Central memory CD8-positive, alpha-beta T cell (primary cell): ENCODE measurements at places on chromosomes 13 and 19.
A peak's percentile ranks its signal among the peaks of the same experiment; 100 is the strongest.

DNA sequence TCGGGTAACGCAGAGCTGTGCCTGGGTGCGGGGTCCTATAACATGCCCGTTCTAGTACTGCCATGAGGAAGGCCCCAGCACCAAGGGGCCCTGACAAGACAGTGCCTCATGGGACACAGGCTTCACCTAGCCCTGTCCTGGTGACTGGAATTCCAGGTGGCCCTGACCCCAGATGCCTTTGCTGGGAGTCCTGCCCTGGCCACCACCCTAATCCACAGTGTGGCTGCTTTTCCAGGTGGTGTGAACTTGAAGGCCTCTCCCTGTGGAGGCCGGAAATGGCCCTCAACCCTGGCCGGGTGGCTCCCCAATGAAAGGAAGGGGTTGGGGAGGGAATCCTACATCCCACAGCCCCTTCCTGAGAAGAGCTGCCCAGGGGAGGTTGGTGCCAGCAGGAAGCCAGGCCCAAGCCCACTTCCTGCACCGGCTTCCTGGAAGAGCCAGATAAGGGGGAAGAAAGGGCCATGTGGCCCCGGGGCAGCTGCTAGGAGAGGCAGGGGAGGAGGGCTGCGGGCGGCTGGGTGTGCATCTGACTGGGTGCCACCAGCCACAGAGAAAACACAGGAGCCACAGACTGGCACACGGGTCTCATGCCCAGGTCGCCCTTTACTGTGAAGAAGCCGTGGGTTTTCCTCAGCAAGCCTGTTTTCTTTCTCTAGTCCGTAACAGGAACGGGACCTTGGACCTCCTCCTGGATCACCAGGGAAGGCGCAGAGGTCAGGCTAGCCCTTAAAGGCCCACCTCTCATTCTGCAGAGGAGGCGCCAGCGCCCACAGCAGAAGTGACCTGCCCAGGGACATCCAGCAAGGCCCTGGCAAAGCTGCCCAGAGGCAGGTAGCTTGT, 4.7 kb downstream of the LSM4 start:
- no peak for DNase-seq

GRCh38 chr13:99384468-99384867, 77.3 kb upstream of the GPR183 start:
- peak; percentile 14 for DNase-seq

DNA sequence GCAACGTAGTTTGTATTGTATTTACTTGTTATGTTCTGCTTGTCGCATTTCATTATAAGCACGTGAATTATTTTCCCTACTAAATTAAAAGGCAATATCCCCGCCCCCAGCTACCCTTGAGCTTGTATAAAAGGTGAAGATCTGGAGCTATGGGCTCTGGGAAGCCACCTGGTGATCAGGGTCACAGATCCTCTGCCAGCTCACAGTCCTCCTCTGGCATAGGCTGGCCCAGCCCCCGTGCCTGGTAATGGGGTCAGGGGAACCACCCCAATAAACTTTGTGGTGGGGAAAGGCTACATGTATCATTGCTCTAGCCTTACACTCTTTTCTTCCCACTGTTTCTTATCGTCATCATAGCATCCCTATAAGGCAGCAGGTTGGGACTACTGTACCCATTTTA, 190.2 kb upstream of the TSHZ3 start:
- no peak for DNase-seq

DNA sequence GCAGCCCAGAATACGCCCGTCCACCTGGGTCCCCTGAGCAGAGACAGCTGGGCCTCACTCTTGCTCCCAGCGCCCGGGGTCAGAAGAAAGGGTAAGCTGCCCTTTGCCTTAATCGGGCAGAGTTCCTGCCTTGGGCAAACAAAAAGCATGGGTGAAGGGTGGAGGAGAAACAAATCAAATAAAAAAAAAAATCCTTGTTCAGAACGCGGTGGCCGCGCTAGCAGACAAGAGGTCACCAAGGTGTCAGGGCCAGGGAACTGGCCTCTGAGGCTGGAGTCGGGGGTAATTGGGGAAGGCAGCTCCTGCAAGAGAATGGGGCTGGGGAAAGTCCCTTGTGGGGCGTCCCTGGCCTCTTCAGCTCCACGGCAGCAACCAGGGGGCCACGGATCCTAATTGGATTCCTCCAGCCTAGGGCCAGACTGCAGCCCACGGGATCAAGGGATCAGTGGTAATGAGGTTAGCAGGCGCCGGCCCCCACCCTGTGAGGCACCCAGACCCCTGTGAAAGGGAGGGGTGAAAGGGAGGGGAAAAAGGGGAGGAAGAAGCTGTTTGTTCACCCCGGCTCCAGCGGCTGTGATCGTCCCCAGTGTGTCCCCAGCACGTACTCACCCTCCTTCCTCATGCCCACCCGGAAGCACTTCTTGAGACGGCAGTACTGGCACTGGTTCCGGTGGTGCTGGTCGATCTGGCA, 5.5 kb downstream of the NR2F6 start:
- DNase-seq, result no peak

GRCh38 chr19:10372690-10373089, 7.7 kb downstream of the TYK2 start:
- no peak for DNase-seq

GRCh38 chr13:108944760-108945159, 315.3 kb downstream of the MYO16 start:
- DNase-seq, result no peak

DNA sequence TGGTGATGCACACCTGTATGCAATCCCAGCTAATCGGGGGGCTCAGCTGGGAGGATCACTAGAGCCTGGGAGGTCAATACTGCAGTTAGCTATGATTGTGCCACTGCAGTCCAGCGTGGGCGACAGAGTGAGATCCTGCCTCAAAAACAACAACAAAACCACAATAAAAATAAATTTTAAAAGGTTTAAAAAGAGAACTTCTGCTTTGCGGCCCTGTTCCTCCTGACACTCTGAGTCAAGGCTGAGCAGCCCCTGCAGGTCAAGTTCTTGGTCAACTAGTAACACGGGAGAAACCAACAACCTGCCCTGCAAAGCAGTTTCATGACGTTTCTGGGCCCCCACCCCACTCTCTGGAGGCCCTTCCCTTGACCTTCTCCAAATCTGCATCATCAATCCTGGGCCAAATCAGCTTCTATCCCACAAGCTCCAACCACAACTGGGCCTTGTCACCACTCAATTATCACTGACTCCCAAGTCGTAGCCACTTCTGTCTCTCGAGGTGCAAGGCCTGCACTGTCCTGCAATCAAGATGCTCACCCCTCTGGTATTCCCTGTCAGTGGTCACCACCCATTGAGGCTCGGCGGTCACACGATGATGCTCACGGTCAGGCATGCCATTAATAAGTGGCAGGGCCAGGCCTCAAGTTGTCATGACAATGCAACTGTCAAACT, 7.5 kb downstream of the ELAVL1 start:
- DNase-seq, result no peak

DNA sequence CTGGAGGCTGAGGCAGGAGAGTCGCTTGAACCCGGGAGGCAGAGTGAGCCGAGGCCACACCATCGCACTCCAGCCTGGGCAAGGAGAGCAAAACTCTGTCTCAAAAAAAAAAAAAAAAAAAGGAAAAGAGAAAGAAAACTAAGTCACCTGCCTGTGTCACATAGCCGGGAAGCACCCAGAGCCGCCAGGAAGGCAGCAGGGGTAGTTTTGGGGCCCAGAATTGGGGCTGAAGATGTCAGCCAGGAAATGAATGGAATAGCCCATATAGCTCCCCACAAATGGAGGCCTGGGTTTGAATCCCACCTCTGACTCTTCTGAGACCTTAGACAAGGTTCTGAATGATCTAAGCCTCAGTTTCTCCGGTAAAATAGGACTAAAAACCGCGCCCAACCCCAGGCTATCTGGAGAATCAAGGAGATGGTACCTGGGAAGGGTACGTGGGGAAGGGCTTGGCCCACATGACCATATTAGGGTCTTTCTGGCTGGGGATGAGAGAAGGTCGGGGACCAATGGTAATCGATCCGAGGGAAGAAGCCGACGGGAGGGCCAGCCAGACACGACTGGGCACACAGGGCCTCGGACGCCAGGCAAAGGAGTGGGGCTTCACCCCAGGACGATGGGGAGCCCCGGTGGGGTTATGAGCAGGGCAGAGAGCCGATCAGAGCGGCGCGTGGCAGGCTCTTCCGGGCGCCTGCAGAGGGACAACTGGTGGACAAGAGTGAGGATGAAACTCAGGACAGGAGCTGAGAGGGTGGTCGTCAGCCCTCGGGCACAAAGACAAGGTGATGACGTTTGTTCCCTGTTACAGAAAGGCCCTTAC, 14.4 kb downstream of the CCDC124 start:
- DNase-seq, result no peak

- DNase-seq, result peak; percentile 52
Observed at GRCh38 chr19:16342002-16342715, 17.5 kb downstream of the KLF2 start.
